Kidney epithelial cell (primary cell): ENCODE measurements at places on chromosomes 5 and 9. TPM values are rescaled to one million over a fixed set of nuclear protein-coding genes. Genes with fewer than 3 reads are reported as not detected.

SUSD3 gene
- 0.89 and 1.3 TPM in 2 replicates for total RNA-seq

ARAP3 gene
- total RNA-seq = 9.2 and 10.8 TPM in 2 replicates

PTPRD gene
- 18.8 and 25.8 TPM in 2 replicates for total RNA-seq

WDR31 gene
- 2.7 and 3.0 TPM in 2 replicates for total RNA-seq

NUTM2F gene
- total RNA-seq = not detected in 2 replicates

GRCh38 chr9:18566121-18566520 lies 92.2 kb downstream of the ADAMTSL1 start:
- DNase-seq = peak; percentile 25

GRCh38 chr9:29332789-29333188 lies 1759.5 kb upstream of the C9orf72 start:
- DNase-seq = peak; percentile 18

DNA sequence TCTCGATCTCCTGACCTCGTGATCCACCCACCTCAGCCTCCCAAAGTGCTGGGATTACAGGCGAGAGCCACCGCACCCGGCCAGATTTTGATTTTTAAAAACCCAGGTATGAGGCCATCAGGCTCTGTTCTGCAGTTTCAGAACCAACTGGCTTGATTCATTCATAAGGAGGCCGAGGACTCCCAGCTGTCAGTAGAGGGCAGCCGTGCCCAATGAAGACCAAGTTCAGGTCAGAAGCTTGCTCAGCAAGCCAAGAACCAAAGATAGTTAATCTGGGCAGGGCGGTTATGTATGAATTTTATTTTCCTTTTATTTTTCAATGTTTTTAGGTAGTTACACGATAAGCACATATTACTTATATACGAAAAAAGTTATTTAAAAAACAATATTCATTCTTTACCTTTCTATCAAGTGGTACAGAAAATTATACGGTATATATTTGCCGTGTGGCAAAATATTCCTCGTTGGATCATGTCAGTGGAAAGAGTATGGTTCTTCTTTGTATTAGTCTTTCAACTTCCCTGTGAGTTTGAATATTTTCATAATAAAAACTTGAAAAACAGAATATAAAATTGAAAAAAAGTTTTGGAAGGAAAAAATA lies 18.0 kb downstream of the MGAT1 start:
- no peak for DNase-seq

- DNase-seq = no peak
These were observed 3.6 kb upstream of the NR5A1 start for GRCh38 chr9:124510650-124511425.

- DNase-seq = no peak
These were observed 82.2 kb upstream of the GABRP start for GRCh38 chr5:170701334-170701733.

DNA sequence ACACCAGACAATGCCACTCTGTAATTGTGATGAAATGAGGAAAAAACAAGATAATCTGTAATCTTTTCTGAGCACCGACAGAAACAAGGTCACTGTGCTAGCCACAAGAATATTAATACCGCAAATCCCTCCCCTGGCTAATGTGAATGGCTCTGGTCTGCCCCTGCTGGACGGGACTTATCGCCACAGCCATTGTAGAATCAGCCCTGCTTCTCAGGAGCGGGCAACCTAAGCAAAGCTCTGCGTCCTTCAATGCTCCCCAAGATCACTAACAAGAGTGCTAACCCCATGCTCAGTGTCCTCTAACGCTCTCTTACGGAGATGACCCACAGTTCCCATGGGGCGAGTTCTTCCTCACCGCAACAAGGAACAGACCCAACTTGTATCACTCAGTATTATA lies 42.7 kb downstream of the OR2V1 start:
- DNase-seq = no peak

GRCh38 chr5:133499895-133500294 lies 112.4 kb downstream of the FSTL4 start:
- DNase-seq = no peak

DNA sequence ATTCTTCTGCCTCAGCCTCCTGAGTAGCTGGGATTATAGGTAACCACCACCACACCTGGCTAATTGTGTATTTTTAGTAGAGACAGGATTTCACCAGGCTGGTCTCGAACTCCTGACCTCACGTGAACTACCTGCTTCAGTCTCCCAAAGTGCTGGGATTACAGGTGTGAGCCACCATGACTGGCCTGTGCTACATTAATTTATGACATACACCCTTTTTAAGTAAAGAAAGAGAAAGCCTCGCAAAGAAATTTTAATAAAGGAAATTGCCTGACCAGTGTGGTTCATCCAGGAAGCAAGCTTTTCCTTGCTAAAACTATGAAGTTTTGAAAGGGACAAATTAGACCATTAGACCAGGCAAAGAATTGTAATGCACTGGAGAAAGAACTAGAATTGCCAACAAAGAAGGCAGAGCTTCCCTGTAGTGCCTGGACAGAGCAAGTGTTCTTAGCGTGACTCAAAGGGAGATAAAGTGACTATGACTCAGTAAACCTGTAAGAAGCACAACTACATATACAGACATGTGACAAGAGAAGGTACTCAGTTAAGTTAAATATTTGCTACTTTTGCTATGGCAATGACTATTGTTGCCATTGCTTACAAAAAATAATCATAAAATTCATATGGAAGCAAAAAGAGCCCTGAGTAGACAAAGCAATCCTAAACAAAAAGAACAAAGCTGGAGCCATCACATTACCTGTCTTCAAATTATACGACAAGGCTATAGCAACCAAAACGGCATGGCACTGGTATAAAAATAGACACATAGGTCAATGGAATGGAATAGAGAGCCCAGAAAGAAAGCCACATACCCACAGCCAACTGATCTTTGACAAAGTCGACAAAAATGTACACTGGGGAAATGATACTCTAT lies 54.6 kb downstream of the FYB1 start:
- DNase-seq = no peak

GRCh38 chr5:41148448-41148847 lies 64.9 kb downstream of the C6 start:
- no peak for DNase-seq

DNA sequence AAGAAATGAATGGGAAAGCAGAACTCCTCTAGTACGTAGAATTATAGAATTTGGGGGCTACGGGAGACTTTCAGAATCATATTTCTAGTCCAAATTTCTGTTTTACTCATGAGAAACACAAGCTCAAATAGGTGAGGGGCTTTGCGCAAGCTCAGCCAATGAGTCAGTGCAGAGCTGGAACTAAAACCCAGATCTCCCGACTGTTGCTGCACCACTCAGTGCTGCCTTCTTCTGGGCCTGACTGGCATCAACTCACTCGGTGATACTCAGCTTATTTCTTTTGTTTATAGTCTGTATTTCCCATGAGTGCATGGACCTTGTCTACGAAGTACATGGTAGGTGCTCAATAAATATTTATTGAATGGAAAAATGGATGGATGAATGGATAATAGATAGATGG lies 280.2 kb downstream of the CDK5RAP2 start:
- DNase-seq = no peak

DNA sequence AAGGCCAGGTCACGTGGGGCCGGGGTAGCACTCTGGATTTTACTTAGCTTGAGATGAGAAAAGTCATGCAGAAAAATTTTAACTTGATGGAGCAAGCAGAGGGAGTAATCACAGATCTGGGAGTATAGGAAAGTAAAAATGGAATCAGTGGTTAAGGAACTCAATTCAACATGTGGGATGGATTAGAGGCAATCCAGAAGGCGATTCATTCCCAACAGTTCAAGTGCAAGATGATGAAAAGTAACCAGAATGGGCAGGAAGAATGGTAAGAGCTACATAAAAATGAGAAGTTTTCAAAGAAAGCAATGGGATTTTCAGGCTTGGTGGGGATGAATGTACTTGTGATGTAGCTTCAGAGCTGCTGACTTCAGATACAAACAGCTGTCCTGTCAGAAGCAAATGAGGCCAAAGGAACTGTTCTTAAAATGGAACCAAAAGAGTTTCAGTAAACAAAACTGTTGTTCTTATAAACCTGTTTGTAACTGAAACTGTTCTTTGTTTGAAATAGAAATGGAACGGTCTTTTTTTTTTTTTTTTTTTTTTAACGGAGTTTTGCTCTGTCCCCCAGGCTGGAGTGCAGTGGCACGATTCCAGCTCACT lies 5.6 kb upstream of the SEC24A start:
- DNase-seq = no peak

- no peak for DNase-seq
These were observed 149.0 kb upstream of the FTMT start for GRCh38 chr5:121702682-121703081.

- DNase-seq = no peak
These were observed 508.7 kb upstream of the GRAMD2B start for GRCh38 chr5:125914471-125914870.
